ENCODE measurements at places on chromosomes 1 and 21.

- no peak for DNase-seq
Observed at GRCh38 chr1:151907363-151908139, 1.8 kb downstream of the THEM4 start.

GRCh38 chr1:53420341-53420740 lies 38.9 kb upstream of the DMRTB1 start:
- no peak for DNase-seq

GRCh38 chr21:44426663-44427191 lies 28.6 kb upstream of the LRRC3 start:
- no peak for DNase-seq

GRCh38 chr1:71101839-71102376 lies 21.1 kb upstream of the ZRANB2 start:
- no peak for DNase-seq

DNA sequence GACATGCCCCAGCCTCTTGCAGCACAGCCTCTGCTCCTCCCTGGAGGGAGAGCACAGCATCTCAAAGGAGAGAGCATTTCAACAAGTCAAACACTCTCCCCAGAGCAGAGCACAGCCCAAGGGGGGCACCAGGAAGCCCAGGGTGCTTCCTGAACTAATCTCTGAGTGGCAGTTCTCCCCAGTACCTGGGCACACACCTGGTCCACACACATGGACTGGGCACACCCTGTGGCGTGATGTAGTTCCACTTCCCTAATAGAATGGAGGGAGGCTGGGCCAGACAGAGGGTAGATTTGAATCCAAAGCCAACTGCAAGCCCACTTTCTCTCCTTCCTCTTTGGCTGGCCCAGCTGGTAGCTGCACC lies 55.5 kb downstream of the CD46 start:
- no peak for DNase-seq

DNA sequence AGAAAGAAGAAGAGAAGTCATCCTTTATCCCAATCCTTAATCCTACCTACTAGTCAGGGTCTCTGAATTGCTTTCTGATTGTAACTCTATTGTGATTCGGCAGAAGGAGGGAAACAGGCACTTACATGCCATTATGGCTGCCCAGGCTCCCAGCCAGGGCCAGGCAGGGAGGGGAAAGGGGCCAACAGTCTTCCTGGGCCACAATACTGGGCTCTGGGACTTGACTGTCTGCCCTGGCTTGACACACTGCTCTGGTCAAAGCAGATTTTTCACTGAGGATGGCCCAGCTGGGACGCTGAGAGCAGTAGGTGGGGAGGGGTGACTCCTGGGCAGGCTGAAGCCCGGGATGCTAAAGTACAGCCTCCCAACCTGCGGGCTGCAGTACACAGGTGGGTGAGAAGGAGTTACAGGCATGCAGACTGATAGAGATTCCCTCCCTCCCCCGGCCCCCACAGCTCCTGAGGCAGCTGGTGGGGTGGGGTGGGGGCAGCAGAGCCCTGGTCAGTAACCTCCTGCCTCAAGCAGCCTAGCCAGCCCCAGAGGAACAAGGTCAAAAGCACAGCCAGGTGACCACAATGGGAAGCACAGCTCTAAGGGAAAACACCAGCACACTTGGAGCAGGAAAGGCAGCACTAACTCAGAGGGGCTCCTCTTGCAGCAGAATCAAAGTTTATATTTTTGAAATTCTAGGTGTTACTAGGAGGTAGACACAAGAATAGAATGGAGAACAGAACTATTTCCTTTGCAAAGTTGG lies 25.3 kb downstream of the KCND3 start:
- DNase-seq: no peak

- no peak for DNase-seq
Observed at GRCh38 chr21:34815831-34816705, 147.3 kb downstream of the CLIC6 start.

DNA sequence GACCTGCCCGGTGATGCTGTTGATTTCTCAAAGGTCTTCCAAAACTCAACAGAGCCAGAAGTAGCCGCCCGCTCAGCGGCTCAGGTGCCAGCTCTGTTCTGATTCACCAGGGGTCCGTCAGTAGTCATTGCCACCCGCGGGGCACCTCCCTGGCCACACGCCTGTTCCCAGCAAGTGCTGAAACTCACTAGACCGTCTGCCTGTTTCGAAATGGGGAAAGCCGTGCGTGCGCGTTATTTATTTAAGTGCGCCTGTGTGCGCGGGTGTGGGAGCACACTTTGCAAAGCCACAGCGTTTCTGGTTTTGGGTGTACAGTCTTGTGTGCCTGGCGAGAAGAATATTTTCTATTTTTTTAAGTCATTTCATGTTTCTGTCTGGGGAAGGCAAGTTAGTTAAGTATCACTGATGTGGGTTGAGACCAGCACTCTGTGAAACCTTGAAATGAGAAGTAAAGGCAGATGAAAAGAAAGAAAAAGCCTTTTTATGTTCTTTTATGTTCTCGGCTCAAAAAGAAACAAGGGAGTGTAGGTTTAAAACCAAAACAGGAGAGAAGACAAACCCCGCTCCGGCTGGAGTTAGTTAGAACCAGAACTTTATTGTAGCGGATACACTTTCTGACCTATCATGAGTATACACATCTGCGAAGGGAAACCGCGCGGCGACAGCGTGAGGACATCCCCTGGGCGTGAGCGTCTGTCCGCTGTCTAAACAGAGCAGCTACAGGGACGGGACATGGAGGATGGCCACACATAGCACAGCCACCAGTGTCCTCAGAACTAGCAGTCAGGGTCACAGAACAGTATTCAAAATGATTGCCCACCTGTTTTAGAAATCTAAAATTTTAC lies 77.1 kb downstream of the PIK3CD start:
- no peak for DNase-seq

- no peak for DNase-seq
Observed at GRCh38 chr1:165842023-165842670, 14.7 kb downstream of the UCK2 start.

- no peak for DNase-seq
Observed at GRCh38 chr21:20257052-20257740, 741.0 kb upstream of the NCAM2 start.

- no peak for DNase-seq
Observed at GRCh38 chr1:78040484-78041089, 5.2 kb upstream of the GIPC2 start.

GRCh38 chr1:17075470-17076255 lies 21.8 kb upstream of the SDHB start:
- no peak for DNase-seq

DNA sequence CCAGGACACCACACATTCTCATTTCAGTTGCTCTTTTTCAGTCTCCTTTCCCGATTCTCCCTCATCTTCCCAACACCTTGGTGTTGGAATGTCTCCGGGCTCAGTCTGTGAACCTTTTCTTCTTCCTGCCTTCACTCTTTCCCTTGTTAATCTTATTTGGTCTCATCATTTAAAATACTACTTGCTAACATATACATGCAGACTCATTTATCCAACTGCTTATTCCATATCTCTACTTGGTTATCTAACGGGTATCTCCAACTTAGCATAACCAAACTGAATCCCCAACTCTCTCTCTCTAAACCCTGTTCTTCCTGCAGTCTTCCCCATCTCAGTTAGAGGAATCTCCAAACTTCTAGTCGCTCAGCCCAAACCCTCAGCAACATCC lies 26.2 kb downstream of the RAB3B start:
- no peak for DNase-seq

GRCh38 chr1:210685295-210685650 lies 356.6 kb downstream of the HHAT start:
- no peak for DNase-seq

DNA sequence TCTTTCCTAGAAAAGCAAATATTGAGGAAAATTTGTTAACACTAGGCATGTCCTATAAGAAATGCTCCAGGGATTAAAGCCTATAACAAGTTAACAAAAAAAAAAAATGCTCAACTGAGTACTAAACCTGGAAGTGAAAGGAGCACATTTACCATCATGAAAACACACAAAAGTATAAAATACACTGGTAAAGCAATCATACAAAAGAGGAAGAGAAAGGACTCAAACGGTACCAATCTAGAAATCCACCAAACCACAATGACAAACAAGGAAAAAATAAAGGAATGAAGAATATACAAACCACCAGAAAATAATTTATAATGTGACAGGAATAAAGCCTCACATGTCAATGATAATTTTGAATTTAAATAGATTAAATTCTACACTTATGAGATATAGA lies 21.2 kb downstream of the CD1E start:
- DNase-seq: no peak

DNA sequence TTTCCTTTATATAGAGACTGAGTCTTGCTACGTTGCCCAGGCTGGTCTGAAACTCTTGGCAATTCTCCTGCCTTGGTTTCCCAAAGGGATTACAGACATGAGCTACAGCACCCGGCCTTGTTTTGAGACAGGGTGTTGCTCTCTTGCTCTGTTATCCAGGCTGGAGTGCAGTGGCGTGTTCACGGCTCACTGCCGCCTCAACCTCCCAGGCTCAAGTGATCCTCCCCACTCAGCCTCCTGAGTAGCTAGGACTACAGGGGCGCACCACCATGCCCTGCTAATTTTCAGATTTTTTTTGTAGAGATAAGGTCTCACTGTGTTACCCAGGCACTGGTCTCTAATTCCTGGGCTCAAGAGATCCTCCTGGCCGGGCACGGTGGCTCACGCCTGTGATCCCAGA lies 14.8 kb downstream of the LCK start:
- DNase-seq: no peak

DNA sequence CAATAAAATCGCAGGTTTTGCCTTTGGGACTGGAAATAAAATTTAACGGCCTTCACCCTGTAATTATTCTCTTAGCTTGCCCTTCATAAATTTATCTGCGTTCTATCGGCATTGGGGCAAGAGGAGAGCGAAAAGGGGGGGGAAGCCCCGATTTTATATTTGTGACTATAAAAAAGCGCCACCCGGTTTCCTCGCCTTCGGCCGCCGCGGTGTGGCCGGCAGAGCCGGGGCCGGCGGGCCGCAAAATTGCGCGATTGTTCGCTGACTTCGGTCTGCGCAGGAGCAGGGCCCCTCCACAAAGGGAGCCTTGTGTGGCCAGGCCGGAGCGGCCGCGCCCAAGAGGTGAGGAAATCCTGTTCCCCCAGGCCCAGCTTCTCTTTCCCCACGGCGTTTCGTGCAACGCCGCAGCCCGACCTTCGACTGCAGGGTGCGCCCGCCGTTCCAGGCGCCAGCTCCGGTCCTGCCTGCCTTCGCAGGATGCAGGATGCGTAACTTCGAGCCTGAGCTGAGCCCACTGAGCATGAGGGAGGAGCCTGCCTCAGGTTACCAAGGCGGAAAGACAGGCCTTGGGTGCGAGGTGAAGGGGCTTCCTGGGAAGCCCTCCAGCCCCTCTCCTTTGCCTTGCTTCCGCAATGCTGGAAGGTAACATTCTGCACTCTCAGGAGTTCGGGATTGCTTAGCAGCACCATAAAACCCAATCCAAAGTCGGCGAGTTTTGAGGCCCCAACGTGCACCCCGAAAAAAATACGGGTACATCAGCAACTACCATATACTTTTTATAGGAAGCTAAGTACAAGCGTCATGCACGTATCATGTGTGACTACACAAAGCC lies 4.9 kb upstream of the TBX15 start:
- DNase-seq: no peak

GRCh38 chr1:2060535-2060934 lies 10.3 kb downstream of the PRKCZ start:
- no peak for DNase-seq

GRCh38 chr1:55926906-55927471 lies 652.4 kb downstream of the PLPP3 start:
- no peak for DNase-seq

DNA sequence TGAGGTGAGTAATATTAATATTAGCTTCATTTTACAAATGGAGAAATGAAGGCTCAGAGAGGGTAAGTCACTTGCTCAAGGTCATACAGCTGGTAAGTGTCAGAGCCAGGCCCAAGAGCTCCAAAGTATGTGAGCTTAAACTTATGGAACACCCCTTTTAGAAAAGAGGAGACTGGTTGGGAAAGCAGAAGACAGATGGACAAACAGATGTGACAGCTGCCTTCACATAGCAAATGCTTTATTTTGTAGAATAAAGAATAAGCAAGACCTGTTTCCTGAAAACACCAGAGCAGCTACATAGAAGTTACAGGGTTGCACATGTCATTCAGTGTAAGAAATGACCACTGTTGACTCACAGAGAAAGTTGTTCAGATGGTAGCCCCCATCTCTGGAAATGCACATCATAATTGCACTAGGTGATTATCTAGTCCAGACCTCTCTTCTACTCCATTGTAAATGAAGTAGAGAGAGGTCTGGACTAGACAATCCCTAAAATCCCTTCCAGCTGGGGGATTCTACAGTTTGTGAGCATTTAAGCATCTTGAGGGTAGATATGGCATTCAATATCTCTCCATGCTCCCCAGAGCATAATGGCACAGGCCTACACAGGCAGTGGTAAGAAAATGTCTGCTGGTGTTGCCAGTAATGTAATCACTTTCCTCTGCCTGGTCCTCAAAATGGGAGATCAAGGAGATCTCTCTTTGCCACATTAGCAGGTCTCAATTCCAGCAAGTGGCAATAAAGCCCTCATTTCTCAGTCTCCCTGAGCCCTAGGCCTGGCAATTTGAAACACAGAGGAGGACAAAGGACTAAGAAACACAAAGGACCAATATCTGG lies 188.2 kb upstream of the FGGY start:
- no peak for DNase-seq

- no peak for DNase-seq
Observed at GRCh38 chr1:36084497-36085115, 712 bp downstream of the TEKT2 start.

DNA sequence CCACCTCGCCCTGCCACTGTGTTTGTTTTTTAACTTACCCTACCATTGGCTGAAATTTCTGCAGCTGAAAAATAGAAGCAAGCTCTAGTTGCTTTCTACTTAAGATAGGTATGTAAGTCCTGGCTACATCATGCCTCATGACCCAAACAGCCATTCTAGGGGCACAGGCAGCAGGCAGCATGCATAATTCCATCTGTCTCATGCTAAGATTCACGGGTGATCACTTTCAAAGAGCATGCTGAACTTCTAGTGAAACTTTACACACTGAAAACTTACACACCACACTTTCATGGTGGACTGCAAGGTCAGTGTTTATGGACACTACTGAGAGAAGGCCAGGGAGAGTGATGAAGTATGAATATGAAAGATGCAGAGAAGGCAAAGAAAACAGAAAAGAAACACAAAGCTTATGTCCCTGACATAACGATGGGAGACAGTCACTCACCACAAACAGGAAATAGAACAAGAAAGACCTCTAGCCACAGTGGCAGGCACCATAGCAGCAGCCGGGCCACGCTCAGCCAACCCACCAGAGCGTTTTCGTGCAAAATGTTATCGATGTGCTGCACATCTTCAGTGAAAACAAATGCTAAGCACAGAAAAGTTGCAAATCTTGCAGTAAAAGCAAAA lies 102.3 kb upstream of the TIAM1 start:
- DNase-seq: no peak

DNA sequence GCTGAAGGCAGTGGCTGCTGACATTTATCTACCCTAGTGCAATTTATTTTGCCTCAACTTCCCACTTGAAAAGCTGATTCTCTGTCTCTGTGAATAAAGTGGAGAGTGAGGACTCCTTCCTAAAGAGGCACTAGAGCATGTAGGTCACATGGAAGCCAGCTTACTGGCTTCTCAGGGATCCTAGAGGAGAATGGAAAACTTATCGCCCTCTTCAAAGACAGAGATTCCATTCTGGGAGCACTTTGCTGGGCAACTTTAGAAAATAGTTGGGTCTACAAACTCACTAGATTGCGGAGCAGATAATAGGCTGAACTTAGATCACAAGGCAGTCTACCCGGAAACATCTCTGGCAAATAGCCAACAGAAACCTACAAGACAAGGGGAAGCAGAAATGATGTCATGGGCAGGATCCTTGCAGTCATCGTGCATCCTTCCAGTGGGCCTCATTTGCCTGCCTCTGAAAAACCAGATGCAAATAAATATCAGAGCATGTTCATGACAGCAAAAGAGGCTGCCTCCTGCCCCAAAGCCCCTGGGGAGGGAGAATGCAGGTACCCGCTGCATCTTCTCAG lies 104.8 kb upstream of the BARHL2 start:
- DNase-seq: no peak
